ENCODE measurements at places on chromosomes 16 and 17.

- DNase-seq, result no peak
Observed at GRCh38 chr17:73581379-73581778, 62.9 kb downstream of the SDK2 start.

DNA sequence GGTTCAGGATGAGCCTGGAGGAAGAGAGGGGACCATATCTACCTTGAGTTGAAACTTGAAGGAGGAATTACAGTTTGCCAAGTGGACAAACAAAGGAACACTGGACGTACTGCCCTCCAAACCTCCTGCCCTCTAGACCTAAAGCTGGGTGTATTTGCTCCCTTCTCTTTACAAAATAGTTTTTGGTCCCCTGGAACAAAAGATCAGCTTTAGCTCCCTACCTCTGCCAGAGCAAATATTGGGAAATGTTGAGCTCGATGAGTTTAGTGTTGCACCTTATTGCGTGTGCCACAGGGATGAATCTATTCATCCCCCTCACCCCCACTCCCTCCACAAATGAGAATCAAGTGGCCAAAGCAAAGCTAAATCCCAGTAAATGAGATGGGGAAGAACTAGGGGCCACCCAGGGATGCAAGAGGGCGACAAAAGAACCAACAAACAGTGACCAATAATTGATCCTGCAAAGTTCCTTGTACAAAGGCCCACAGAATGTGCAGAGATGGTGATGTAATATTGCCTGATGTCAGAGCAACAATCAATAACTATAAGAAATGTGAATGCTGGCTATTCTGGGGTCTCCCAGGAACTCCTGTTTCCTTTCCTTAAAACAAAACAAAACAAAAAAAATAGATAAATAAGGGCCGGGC lies 17.2 kb upstream of the TAT start:
- DNase-seq, result no peak

GRCh38 chr17:67950945-67951344 lies 45.3 kb downstream of the C17orf58 start:
- no peak for DNase-seq

DNA sequence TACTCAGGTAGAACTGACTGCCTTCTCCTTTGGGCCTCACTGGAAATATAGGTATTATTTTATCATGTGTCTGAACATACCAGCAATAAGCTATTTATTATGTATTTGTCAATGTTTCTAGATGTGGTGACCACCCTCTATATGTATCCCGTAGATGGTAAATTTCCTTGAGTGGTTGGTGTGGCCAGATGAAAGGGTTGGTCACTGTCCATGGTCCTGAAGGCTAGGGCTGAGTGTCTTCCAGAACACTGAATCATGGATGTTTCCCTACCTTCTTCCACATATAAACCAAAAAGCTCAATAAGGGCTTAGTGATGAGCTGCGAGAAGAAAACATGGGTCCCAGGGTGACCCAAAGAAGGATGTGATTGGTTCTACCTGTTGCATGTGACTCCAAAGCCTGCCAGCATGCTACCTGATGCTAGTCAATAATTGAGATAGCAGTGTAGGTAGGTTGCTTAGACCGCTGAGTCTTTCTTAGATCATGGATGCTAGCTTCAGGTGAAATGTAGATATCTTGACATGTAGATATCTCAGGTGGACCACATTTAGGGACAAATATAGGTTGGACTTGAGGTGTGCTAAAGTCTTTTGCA lies 150.3 kb downstream of the ASIC2 start:
- no peak for DNase-seq

GRCh38 chr17:11487469-11487868 lies 110.8 kb upstream of the DNAH9 start:
- DNase-seq, result no peak

GRCh38 chr16:56781528-56781961 lies 51.6 kb downstream of the NUP93 start:
- DNase-seq, result no peak

DNA sequence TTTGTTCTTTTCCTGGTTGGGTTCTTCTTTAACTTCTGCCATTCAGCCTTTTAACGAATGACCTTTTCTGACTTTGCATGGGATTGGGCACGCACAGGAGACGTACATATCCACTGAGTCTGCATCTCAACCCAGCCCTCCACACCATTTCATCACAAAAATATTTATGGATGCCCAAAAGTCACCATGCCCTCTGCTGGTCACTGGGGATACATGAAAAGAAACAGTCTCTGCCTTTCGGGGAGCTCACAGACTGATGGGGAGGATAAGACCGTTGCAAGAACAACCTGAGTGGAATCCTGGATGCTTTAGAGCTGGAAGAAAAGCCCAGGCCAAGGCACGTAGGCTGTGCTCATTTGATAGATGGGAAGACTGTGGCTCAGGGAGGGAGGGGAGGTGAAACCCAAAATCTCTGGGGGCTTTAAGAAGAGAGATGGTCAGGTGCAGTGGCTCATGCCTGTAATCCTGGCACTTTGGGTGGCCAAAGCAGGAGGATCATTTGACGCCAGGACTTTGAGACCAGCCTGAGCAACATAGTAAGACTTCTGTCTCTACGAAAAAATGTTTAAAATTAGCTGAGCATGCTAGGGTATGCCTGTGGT lies 7.9 kb upstream of the MT2A start:
- DNase-seq, result no peak

- DNase-seq, result no peak
Observed at GRCh38 chr17:43810226-43810715, 22.7 kb downstream of the MPP3 start.

DNA sequence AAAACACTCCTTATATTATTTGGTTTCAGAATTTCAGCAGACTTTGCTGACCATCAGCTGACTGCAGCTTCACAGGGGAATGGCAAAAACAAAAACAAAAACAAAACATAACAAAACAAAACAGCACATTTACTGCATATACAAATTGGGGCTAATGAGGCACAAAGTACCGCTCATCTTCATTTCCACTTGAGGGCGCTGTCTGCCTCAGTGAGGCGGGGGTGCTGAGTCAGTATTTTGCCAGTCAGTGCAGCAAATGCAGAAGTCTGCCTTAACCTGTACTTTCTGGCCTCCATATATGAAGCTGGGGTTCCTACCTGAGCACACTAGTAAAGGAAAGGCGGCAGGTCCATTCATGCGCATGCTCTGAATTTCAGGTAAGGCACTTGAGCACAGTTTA lies 13.5 kb upstream of the DYNLRB2 start:
- DNase-seq, result peak; percentile 42

DNA sequence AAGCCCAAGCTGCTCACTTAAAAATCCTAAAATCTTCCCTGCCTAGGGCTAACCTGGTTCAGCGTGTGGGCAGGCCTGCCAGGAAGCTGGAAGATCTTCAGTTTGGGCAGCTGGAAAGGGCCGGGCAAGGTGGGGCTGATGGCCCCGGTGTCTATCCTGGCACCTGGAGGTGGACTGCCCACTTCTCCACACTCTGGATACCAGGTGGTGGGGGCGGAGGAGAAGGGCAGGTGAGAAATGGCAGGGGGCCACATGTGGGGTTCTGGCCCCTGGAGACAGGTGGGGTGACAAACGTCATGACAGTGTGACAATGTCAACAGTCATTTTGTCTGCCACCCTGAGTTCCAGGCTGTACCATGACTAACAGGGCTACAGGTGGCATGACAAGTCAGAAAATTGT lies 78.5 kb upstream of the C16orf82 start:
- no peak for DNase-seq
